ENCODE measurements at places on chromosomes 7 and 10.

- H3K27ac ChIP-seq: no peak overlapping the region
- H3K4me1 ChIP-seq: peaks cover 42% of the 10 kb centered on the region
- 0 out of 2 replicates have a peak, but pooled peaks cover 12% of the 10 kb centered on the region for H3K36me3 ChIP-seq
- DNase-seq: no peak
- H3K4me3 ChIP-seq: no peak overlapping the region
These were observed 17.1 kb downstream of the MCU start for GRCh38 chr10:72709041-72709440.

DNA sequence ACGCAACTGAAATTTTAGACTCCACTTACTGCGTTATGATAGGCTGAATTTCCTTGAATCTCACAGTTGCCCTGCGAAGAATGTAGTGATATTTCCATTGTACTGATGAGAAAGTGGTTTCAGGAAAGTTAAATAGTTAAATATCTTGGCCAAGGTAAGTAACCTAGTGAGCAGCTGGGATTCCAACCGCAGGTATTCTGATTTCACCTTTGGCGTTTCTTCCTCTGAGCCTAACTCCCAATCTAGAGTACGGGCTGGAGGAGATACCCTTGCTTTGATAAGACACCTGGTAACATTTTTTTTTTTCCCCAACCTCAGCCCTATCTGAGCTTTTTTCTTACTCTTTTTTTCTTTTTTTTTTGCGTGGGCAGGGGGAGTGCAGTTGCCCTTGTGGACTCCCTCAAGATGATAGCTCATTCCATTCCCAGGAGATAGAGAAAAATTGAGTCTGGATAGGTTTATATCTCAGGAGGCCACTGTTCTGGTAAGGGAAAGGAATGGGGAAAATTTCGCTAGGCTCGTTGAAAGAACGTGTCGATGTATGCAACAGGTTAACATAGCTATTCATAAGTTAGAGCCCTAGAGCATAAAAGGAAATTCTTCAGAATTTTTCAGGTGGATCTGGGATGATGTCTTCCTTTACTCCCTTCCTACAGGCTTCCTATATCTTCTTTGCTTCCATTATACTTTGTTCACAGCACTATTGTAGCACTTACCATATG is 3.1 kb upstream of the TAS2R38 start:
- no peaks in the 10 kb centered on the region for H3K4me1 ChIP-seq
- no peak overlapping the region for H3K27ac ChIP-seq
- no peaks in the 10 kb centered on the region for H3K36me3 ChIP-seq
- no peaks in the 10 kb centered on the region for H3K27me3 ChIP-seq

- no peak overlapping the region for H3K27ac ChIP-seq
- peaks cover 44% of the 10 kb centered on the region for H3K4me1 ChIP-seq
- H3K27me3 ChIP-seq: no peaks in the 10 kb centered on the region
- DNase-seq: no peak
These were observed 53.6 kb downstream of the PIK3AP1 start for GRCh38 chr10:96666741-96667140.

GRCh38 chr10:124722798-124723783 is 21.1 kb downstream of the FAM53B start:
- H3K27me3 ChIP-seq: no peaks in the 10 kb centered on the region
- H3K27ac ChIP-seq: no peak overlapping the region
- no peak for DNase-seq
- no peaks in the 10 kb centered on the region for H3K36me3 ChIP-seq

Measured in SJSA1 (cell line).